ENCODE measurements at places on chromosomes 3 and 15. TPM values are rescaled to one million over a fixed set of nuclear protein-coding genes. Genes with fewer than 3 reads are reported as not detected.

Gene LRRC49
- not detected for total RNA-seq

Gene TSC22D2
- total RNA-seq: 20.9 TPM

Gene RHOV
- total RNA-seq: 0.49 TPM

Gene OR5K2
- not detected for total RNA-seq

Gene CLSTN2
- total RNA-seq: 0.03 TPM

Gene CRBN
- 34.8 TPM for total RNA-seq

Gene SUMF1
- total RNA-seq: 9.4 TPM

Gene HTR3E
- total RNA-seq: not detected

Gene HAUS2
- total RNA-seq: 44.4 TPM

Gene MED12L
- total RNA-seq: 3.3 TPM

Gene VILL
- total RNA-seq: 16.6 TPM

Gene GOLGA8T
- total RNA-seq: not detected

Gene SLC28A1
- total RNA-seq: not detected

Gene CPN2
- total RNA-seq: not detected

Gene GRAMD2A
- not detected for total RNA-seq

Gene EAF1
- total RNA-seq: 30.7 TPM

Gene CCNB2
- total RNA-seq: 1.8 TPM

Gene CCR2
- total RNA-seq: 0.41 TPM

Gene FANCD2OS
- total RNA-seq: not detected

Gene CFAP100
- total RNA-seq: not detected

Gene ZNF774
- total RNA-seq: 1.2 TPM

Gene BRPF1
- total RNA-seq: 56.9 TPM

Gene DNAH12
- not detected for total RNA-seq

Gene SERF2
- 596 TPM for total RNA-seq

Gene GOLGA8J
- total RNA-seq: 0.11 TPM

Gene GNB4
- total RNA-seq: 0.58 TPM

Gene SLC9C1
- total RNA-seq: not detected

Gene SGO1
- 7.7 TPM for total RNA-seq

Gene SH3GL3
- not detected for total RNA-seq

Gene SPCS1
- total RNA-seq: 150 TPM

Gene CASR
- not detected for total RNA-seq

Gene XYLB
- total RNA-seq: 5.9 TPM

Gene PPARG
- 1.8 TPM for total RNA-seq

Gene MRPL46
- total RNA-seq: 51.4 TPM

Gene FAM107A
- not detected for total RNA-seq
